ENCODE measurements at places on chromosomes 6 and 20.

- no peak for DNase-seq
These were observed 63.1 kb downstream of the TFAP2A start for GRCh38 chr6:10351791-10352190.

DNA sequence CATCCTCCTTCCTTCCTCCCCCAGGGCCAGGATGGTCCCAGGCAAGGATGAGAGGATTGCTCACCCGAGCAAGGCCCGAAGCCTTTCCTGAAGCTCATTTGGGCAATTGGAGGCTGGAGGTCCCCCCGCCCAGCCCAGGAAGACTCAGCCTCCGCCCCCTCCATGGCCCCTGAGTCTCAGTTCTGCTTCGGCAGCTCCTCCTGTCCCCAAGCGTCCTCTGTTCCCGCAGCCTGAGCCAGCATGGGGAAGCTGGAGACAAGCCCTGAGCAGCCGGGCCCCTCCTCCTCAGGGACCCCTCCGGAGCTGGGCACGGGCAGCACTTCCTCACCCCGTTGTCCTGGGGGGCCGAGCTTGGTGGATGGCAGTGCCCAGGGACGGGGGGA lies 26.0 kb downstream of the SLC17A9 start:
- DNase-seq: no peak

DNA sequence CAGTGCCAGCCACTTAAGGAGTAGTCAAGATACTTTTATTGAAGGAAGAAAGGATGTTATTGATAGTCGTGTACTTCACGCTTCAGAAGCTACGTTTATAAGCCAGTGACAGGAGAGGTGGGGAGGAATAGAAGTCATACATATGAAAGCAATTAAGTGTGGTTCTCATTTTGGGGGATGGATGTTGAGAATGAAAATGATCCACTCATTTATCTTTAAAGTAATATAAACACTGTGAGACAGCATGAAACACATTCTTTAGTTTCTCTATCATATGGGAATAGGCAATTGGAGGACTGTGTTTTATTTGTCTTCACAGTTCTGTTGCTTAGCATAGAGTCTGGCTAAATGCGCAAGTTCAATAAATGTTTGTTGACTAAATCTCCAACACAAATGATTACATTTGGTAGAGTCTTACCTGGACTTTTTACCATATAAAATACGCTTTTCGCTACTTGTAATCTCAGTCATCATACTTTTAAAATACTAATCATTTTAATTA lies 35.2 kb downstream of the AK9 start:
- no peak for DNase-seq

DNA sequence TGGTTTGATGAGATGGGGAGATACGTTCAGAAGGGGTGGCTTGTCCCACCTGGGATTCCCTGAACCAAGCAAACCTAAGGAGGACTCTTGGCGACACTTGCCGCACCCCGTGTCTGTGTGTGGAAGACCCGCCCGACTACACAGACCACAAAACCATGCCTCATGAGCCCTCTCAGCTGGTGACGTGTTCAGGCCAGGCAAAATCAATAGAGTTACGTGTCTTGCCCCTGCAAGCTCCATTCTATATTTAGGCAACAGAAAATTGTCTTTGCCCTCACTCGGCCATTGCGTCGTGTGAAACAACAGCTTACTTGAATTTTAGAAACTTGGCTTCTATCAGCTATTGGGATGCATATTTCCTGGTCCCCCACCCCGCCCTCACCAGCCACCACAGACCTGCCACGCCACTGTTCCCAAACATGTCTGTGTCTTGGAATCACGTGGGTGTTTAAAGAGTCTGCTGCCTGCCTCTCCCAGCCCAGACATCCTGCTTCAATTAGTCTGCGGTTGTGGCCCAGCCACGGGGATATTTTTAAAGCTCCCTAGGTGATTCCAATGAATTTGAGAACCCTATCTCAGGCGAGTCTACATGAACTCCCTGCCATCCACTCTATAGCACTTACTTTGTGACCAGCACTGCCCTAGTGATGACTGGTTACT lies 279.2 kb upstream of the EXOC2 start:
- no peak for DNase-seq

DNA sequence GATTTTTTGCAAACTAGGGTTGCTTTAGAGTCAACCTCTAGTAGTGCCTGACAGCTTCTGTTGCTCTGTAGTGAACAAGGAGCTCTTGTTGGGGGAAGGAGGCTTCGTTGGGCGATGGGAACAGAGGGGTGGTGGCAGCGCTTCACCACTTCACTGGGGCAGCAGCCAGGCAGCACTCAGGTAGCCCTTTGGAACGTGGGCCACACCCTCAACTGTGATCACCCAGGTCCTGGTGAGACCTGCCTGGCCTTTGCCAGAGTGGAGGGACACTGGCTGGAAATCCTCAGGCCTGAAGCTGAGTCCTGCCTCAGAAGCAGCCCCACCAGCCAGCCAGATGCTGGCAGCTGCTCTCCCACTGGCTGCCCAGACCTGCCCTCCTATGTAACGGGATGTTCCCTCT lies 10.4 kb upstream of the EDN3 start:
- DNase-seq: no peak

Data from erythroblast (primary cell).